ENCODE measurements at places on chromosomes 4 and X. TPM values are rescaled to one million over a fixed set of nuclear protein-coding genes. Genes with fewer than 3 reads are reported as not detected.

DNA sequence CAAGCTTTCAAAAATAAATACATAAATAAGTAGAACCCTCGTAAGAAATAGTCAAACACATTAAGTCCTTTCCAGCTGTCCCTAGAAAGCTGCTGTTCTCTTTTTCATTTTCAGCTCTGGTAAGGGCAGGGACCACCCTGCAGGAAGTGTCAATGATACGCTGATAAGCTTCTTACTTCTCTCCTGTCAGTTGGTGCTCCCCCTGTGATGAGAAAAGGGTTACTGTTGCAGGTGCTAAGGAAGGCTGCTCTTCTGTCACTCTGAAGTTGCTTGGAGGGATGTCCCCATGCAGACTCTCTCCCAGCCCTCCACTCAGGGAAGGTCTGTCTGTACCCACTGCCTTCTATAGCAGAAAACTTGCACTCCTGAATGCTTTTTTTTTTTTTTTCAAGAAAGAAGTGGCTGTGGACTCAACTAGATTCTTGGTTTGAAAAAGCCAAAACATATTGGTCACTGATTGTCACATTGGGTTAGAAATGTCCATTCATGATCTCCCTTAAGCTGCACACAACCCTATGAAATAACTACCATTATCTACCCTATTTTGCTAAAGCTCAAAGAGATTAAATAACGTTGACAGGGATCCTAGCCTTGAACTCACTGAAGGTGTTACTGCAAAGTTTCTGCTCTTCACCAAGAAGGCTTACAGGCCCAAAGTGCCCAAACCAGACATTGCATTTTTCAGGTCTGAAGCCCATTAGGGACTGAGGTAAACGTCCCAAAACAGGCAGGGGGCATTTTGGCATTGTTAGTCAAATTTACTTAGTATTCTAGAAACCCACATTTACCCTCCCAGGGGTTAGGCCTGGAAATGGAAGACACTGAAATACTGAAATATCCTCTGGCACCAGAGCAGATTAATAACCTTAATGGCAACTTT is 1.2 kb downstream of the CXCL3 start:
- H3K27ac ChIP-seq, result no peak overlapping the region
- H3K4me1 ChIP-seq, result no peaks in the 10 kb centered on the region
- H3K36me3 ChIP-seq, result no peaks in the 10 kb centered on the region
- peak overlapping the region; percentile 75 for H3K4me3 ChIP-seq

DNA sequence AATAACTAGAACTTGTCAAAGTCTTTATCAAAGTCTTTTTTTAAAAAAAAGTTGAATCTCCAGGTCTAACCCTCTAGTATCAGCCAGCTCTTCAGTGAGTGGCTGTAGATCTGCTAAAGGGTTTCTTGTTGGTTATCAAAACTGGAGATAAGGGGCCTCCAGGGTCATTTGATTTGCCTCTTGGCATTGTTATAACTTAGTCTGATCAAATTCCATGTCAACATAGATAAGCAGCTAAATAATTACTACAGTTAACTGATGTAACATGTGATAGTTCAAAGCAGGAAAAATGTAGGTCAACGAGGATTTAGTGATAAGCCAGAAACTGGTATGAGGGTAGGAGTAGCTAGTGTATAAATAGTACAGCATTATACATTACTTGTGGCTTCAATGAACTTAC is 465.1 kb downstream of the PDHA2 start:
- no peak for DNase-seq
- no peaks in the 10 kb centered on the region for H3K4me1 ChIP-seq
- H3K27me3 ChIP-seq, result no peaks in the 10 kb centered on the region
- no peak overlapping the region for H3K27ac ChIP-seq

- H3K27me3 ChIP-seq, result peaks cover 26% of the 10 kb centered on the region
- no peak for DNase-seq
- no peaks in the 10 kb centered on the region for H3K4me1 ChIP-seq
Measured at GRCh38 chrX:50941638-50942037, 31.1 kb downstream of the BMP15 start.

The SPARCL1 gene
- total RNA-seq, result 368 TPM

The CORIN gene
- total RNA-seq, result 1.6 TPM
